ENCODE measurements at places on chromosomes 2 and 18.

- DNase-seq: no peak
Measured at GRCh38 chr2:70837980-70838925, 2.6 kb upstream of the CD207 start.

GRCh38 chr2:134146620-134147019, 107.3 kb upstream of the MGAT5 start:
- no peak for DNase-seq

GRCh38 chr2:178297091-178297411, 102.7 kb downstream of the OSBPL6 start:
- DNase-seq: no peak

DNA sequence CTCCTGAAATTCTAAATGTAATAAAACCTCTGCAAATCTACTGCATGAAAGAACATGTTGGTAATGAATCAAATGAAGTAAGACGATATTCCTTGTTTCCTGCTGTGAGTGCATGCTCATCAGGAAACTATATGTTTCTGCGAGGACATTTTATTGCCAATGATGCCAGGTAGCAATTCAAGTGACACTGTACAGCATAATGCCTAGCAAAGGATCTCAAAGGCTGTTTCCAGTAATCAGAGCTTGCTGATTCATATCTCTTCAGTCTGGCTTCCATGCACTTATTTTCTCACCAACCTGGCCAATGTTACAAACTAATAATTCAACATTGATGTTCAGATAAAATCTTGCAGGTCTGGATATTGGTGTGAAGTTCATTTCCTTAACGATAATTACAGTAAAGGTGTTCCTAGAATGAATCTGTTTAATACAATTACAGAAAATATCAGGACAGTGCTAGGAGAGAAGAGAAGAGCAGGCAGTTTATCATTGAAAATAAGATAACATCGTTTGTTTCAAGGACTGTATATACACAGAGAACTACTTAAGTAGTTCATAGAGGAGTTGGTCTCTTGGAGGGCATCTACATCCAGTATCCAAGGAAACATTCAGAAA, 568.5 kb upstream of the SOX11 start:
- DNase-seq: no peak

- no peak for DNase-seq
Measured at GRCh38 chr2:220224691-220225543, 597.5 kb downstream of the SLC4A3 start.

DNA sequence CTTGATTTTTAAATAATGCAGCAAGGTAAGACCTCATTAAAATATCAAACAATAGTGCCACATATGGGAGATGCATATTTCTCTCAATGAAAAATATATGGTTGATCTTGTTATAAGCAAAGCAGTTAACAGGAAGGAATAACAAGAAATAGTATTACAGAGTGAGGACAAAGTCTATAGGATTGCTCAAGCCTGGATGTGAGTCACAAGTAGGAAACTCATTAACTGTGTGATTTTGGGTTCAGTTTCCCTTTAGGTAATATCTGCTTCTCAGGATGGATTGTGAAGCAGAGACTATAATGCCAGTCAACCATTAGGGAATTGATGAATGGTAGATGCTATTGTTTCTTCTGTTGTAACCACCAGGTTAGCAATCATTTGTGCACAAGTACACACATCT, 42.9 kb upstream of the SPHKAP start:
- DNase-seq: no peak

GRCh38 chr2:135986507-135986906, 1.1 kb upstream of the DARS1 start:
- DNase-seq: no peak

- no peak for DNase-seq
Measured at GRCh38 chr2:205778356-205778755, 96.1 kb downstream of the NRP2 start.

- no peak for DNase-seq
Measured at GRCh38 chr2:134072341-134072740, 181.5 kb upstream of the MGAT5 start.

- DNase-seq: no peak
Measured at GRCh38 chr18:2891526-2892431, 45.0 kb downstream of the EMILIN2 start.
